ENCODE measurements at places on chromosomes 12 and 14. TPM values are rescaled to one million over a fixed set of nuclear protein-coding genes. Genes with fewer than 3 reads are reported as not detected.

Gene BATF
- total RNA-seq, result 55.7 TPM

Gene RXYLT1
- 12.2 TPM for total RNA-seq

Gene PTPN6
- total RNA-seq, result 92.7 TPM

Gene RDH12
- not detected for total RNA-seq

DNA sequence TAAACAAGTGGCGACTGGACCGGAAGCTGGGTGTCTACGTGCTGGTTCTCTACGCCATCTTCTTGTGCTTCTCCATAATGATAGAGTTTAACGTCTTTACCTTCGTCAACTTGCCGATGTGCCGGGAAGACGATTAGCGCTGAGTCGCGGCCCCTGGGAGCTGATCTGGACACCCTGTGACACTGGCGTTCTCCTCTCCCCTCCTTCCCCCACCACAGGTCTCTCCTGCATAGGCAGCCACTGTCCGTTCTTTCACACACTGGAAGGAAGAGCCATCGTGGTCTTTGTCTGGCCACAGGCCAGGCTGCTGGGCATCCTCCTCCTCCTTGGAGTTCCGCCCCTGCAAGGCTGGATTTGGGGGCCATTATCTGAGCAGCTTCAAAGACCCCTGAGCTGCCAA lies 20.1 kb upstream of the RIN3 start:
- DNase-seq, result no peak

DNA sequence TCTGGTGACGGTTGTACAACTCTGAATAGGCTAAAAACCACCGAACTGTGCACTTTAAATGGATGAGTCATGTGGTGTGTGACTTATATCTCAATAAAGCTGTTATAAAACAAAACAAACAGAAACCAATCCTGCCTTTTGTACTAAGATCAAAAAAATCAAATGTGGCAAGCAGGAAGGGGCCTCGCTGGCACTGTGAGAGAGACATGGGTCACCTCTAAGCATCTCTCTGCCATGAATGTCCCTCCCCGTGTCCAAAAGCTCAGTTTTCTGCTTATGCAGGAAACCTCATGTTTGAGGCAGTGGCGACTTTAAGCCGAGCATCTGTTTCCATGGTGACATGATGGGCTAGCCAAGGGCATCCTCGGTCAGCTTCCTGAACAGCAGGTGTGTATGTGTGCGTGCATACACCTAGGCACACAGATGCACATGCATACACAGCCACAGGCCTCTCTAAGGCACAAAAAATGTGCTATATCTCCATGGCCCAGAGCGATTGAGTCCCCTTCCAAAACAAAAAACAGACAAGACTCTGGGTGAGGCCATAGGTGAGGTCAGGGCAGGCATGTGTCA lies 44.4 kb downstream of the ARL6IP4 start:
- no peak for DNase-seq

DNA sequence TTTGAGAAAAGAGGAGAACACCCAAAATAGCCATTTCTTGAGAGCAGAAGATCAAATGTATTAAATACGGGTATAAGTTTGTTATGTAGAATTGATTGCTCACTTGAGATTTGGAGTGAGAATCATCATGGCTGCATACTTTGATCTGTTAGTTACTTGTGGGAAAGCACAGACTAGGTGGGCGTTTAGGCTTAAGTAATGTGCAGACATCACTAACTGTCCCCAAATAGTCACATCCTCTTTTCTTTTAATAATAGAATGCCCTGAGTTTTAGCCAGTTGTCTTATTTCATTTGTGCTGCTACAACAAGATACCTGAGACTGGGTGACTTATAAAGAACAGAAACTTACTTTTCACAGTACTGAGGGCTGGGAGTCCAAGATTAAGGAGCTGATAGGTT lies 14.3 kb upstream of the GTF2A1 start:
- no peak for DNase-seq

Gene SPIC
- not detected for total RNA-seq

GRCh38 chr14:20998674-20999366 lies at the start of gene SLC39A2:
Gene SLC39A2 (plus strand): TSS chr14:20999293. CDS start chr14:20999447, 154 bp downstream.
- peak; percentile 64 for DNase-seq

Data from PC-9 (cell line).